Left hindlimb (tissue), 1 donor: ENCODE measurements at places on chromosomes 12 and 14.

GRCh38 chr12:106914796-106915634 is 40.7 kb upstream of the TMEM263 start:
- no peak for DNase-seq

- no peak for DNase-seq
Observed at GRCh38 chr12:21613931-21614330, 9.3 kb upstream of the GYS2 start.

GRCh38 chr14:71444030-71444822 is 488.0 kb upstream of the RGS6 start:
- DNase-seq = no peak

- no peak for DNase-seq
Observed at GRCh38 chr12:65911321-65911720, 87.0 kb downstream of the HMGA2 start.

DNA sequence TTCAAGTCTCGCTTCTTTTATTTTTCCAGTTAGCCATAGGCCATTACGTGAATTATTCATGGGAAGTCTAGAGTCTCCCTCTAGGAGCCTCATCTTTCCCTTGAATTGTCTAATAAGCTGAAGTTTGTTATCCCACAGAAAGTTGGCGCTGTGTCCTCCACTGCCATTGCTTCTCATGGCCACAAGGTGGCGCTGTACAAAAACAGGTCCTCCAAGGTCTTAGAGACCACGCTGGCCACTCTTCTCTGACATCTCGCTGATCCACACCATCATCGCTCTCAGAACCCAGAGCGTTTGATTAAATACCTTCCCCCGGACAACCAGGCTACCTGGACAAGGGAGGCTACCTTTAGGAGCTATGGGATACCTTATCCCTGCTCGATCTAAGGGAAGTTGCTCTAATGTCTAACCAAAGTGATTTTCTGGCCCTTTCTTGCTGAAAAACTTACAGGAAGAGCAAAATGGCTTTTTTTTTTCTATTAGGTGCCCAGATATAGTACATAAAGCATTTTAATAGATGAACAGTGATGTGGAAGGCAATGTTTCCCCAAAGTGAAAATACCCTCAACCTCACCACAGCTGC is 110.0 kb downstream of the CCDC60 start:
- no peak for DNase-seq

- DNase-seq = no peak
Observed at GRCh38 chr14:91371011-91371989, 46.3 kb downstream of the CCDC88C start.

GRCh38 chr14:76208340-76208739 is 56.6 kb downstream of the GPATCH2L start:
- DNase-seq = no peak

GRCh38 chr12:56071648-56072047 is 8.3 kb upstream of the ERBB3 start:
- no peak for DNase-seq

DNA sequence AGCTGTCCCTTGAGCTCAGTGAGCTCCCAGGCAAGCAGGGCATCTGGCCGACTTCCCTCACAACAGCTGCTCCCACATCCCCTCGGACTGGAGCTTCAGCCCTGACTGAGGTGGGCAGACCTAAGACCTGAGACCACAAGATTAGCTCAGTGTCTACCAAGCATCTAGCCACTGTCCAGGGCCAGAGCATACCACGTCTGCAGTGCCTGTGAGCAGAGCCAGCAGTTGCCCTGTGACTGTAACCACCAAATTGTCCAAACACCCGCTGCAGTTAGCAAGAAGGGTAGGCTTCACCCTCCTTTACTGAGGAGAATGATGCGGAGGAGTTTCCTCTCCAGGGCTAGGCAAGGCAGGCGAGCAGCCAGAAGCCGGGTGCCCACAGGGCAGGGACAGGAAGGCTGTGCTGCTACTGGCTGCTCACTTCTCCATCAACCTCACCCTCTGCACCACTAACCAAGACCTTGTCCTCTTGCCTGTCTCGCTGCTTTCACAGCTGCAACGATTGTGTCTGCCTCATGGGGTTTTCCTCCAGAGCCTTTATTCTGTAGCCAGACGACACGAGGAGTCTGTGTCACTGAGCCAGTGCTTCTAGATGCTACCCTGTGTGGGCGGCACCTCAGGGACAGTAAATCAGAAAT is 53.9 kb downstream of the ANAPC7 start:
- no peak for DNase-seq

- no peak for DNase-seq
Observed at GRCh38 chr12:123250471-123251383, 17.5 kb downstream of the MTRFR start.

DNA sequence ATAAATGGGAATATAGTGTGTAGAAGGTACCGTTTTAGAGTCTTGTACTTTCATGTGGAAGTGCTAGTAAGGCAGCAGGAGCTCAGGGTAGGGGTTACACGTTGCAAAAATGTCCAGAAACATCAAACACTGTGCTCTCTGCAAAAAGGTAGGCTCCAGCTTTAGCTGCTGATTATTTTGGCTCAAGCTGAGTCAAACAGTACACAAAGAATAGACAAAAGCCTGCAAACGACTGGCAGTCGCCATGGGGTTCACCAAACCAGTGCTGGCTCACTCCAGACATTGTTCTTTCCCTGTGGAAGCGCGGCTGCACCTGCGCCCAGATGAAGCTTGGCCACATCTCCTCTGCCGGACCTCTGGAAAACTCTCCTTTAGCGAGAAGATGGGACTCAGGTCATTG is 45.3 kb upstream of the NAA30 start:
- no peak for DNase-seq

GRCh38 chr12:18861287-18861858 is 123.5 kb downstream of the CAPZA3 start:
- no peak for DNase-seq

DNA sequence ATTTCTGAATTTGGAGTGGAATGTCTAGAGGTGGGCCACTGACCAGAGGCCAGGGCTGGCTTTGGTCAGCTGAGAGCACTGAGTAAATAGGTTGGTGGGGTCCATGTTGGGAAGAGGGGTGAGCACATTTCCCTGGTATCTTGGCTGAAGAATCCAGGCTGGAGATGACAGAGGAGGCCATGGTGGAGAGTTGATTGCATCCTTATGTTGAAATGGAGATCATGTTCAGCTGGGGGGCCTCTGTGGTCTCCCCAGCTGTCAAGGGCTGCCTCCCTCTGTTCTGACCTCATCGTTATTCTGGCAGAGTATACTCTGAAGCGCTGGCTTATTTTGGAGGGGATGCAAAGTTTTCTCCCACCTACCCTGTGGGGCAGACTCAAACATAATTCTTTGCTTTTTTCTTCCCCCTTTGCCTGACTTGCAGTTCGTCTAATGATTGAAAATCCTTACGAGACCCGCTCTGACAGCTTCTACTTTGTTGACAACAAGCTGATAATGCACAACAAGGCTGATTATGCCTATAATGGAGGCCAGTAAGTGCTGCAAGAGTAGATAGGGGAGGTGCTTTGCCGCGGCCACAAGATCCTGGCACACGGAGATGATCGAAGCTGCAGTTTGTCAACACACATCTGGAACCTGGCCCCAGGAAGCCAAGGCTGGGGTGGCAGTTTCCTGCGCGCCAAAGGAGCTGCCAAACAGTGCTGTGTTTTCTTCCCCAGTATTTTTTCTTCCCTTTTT is 6.0 kb upstream of the ACADS start:
- no peak for DNase-seq

- DNase-seq = no peak
Observed at GRCh38 chr12:101108130-101108529, 101.9 kb downstream of the SLC5A8 start.

DNA sequence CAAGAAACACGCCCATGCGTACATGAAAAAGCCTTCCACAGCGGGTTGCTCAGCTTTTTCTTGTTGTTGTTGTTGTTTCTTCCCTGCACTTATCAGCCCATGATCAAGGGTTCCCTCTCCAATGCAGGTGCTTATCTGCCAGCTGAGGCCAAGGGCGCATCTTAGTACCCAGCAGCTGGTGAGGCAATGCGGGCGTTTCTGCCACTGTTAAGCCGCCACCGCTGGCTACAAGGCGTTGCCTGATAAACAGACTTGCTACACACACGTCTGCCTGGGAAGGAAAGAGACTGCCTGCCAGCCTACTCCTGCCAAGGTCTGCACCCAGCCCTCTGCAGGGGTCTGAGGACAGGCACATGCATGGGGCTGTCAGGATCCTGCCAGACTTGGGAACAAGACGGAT is 345.9 kb downstream of the BCL11B start:
- no peak for DNase-seq

DNA sequence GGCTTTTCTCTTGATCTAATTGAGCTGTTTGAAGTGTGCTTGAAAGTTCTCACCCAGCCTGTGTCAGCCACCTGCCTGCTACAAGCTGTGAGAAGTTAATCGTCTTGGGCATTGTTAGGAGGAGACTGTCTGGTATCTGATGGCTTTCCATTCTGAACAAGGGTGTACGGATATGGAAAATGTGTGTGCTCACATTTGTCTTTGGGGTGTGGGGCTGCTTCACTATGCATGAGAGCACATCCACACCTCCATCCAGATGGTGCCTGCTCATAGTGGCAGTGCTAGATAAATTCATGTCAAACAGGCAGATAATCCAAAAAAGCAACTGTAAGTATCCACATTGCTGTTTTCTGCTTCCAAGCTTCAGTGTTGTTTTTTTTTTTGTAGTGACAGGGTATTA is 462.2 kb downstream of the DIO2 start:
- no peak for DNase-seq

- DNase-seq = no peak
Observed at GRCh38 chr14:63421919-63422318, 103.2 kb upstream of the GPHB5 start.

DNA sequence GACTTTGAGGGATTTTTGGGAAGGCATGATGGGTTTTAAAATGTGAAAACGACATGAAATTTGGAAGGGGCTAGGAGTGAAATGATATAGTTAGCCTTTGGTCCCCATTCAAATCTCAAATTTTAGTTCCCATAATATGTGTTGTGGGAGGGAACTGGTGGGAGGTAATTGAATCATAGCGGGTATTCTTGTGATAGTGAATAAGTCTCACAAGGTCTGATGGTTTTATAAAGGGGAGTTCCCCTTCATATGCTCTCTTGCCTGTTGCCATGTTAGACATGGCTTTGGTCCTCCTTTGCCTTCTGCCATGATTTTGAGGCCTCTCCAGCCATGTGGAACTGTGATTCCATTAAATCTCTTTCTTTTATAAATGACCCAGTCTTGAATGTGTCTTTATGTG is 72.8 kb downstream of the SLC16A7 start:
- no peak for DNase-seq

DNA sequence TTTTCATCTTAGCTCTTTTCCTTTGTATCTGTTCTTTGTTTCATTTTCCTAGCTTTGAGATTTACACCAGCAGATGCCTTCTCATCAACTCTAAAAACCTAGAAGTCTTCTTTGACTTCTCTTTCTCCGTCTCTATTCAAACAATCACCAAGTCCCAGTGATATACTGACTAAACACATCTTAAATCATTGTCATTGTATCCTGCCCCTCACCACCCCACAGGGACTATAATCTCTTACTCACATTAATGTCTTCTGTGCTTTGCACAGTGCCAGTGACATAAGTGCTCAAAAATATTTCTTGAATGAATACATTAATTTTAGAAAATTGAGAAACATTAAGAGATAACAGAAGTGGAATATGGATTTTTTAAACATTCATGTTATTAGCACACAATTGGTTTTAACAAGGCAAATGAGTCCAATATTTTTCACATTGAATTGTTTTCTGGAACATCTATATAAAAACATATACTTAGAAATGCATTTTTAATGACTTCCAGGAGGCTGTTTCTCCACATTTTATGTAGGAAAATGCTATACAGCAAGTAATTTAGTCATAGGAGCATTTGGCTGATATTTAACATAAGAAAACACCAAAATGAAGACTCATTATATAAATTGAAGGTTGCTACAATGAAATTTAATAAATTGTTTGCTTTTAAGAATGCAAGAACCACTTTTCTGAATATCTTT is 472.8 kb upstream of the PRICKLE1 start:
- DNase-seq = no peak

DNA sequence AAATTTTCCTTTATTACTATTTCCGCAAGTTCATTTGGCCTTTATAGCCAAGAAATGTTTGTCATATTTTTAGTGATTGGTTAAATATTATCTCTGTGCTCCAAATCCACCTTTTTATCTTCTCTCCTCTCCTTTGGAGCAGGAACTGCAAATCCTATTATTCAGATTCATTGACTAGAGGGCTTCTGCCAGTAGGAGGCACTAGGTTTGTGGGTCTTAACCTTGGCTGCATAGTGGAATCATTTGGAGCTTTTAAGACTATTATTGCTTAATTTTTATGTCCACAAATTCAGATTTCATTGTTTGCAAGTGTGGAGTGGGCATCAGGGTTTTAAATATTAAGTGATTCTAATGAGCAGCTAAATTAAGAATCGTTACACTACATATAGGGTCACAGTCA is 75.3 kb upstream of the SYT10 start:
- no peak for DNase-seq

DNA sequence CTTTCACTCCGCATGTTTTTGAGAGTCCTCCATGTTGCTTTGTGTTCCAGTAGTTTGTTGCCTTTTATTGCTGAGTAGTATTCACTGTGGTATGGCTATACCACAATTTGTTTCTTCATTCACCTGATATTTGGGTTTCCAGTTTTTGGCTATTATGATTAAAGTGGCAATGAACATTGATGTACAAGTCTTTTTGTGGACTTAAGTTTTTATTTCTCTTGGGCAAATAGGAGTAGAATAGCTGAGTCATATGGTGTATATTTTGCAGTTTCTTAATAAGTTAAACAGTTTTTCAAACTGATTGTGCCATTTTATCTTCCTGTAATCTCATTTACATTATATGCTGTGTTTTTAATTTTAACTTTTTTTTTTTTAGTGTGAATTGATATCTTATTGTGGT is 16.2 kb downstream of the ADIPOR2 start:
- DNase-seq = no peak

DNA sequence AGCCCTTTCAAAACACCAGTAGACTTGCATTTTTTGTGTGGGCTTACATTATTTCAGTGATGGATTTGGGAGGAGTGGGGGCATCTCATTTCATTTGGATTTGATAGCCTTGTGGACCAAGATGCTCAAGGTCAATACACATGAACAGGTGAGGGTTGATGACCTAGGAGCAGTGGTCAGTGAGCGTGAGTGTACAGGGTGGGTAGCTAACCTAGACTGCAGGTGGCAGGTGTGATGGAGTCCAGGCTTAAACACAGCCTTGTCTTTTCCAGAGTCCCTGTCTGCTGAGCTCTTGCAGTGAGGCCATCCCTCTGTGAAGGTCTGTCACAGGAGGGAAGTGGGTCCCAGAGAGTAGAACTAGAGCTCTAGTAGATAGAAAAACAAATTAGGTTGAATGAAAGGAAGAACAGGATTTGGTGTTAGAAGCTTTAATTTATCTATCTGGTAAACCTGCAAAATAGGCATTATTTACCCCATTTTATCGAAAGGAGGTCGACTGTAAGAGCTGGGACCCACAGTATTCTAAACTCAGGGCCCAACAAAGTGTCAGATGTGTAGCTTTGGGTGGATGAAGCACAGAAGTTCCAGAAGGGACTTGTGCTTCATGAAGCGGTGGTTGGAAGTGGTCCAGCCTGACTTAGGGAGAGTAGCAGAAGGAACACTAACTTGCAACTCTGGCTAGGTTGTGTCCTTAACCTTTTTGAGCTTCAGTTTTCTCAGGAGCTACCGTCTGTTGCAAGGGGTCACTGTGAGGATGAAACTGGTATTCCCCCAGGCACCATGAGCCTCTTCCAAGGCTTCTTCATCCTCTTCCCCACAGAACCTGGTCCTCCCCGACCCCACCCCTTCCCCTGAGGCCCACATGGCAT is 18.2 kb downstream of the RPS6KL1 start:
- no peak for DNase-seq

- no peak for DNase-seq
Observed at GRCh38 chr14:65915125-65915524, 502.6 kb downstream of the FUT8 start.

GRCh38 chr12:125029761-125030358 is 35.4 kb upstream of the AACS start:
- no peak for DNase-seq
